SK-MEL-5 (cell line): ENCODE measurements at places on chromosomes 12 and 14. TPM values are rescaled to one million over a fixed set of nuclear protein-coding genes. Genes with fewer than 3 reads are reported as not detected.

BEGAIN gene
- 5.3 and 10.0 TPM in 2 replicates for total RNA-seq

CCDC38 gene
- 0.16 TPM in 1 of 2 replicates, not detected in the other for total RNA-seq

ASIC1 gene
- total RNA-seq = 4.7 and 5.2 TPM in 2 replicates

ZNF10 gene
- total RNA-seq = 3.5 and 4.0 TPM in 2 replicates

CCDC177 gene
- total RNA-seq = 0.05 and 0.16 TPM in 2 replicates

REC8 gene
- total RNA-seq = 0.69 and 1.1 TPM in 2 replicates

KRT85 gene
- not detected in 2 replicates for total RNA-seq

DNA sequence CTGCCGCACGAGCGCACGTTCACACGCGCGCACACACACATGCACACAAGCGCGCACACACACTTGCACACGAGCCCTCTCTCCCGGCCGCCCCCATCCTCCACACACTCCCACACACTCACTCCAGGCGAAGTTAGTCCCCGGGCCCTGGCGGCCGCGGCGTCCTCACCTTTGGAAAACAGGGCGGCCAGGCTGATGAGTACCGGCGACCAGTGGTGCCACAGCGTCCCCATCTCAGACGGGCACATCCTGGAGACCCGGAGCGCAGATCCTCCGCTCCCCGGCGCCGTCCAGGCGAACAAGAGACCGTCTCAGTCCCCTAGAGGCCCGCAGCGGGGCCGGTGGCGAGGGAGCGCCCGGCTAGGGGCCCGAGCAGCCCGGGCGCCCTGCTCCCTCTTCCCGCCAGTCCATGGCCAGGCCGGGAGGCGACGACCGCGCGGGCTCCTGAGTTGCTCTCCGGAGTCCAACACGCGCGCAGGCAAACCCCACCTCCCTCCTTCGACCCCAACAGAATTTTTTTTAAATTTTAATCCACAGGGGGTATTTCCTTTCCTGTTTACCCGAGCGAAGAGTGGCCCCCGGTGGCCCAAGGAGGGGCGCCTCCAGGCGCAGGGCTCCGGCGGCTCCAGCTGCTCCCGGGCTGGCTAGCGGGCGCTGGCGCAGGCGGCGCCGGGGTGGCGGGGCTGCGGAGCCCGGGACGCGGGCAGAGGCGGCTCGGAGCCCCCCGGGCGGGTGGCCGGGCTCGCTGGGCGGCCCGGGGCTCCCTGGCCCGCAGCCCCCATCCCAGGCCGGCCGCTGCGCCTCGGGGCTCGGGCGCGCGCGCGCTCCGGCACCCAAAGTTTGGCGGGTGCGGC lies 506 bp downstream of the TMEM132D start:
- DNase-seq = no peak

DNA sequence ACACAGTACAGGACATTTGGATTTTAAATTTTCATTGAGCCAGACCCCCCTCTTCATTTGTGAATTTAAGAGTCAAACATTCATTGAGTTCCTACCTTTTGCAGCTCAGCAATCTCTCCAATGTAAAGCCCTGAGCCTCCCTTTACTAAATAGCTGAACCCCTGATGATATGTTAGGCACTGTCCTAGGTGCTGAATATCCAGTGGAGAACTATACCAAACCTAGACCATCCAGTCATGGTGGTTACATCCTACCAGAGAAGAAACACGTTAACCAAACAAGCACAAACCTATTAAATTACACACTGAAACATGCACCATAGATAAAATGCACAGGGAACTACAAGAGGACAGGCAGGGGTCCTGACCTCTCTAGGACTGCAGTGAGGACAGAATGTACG lies 1585.3 kb upstream of the TMEM132C start:
- no peak for DNase-seq

DNA sequence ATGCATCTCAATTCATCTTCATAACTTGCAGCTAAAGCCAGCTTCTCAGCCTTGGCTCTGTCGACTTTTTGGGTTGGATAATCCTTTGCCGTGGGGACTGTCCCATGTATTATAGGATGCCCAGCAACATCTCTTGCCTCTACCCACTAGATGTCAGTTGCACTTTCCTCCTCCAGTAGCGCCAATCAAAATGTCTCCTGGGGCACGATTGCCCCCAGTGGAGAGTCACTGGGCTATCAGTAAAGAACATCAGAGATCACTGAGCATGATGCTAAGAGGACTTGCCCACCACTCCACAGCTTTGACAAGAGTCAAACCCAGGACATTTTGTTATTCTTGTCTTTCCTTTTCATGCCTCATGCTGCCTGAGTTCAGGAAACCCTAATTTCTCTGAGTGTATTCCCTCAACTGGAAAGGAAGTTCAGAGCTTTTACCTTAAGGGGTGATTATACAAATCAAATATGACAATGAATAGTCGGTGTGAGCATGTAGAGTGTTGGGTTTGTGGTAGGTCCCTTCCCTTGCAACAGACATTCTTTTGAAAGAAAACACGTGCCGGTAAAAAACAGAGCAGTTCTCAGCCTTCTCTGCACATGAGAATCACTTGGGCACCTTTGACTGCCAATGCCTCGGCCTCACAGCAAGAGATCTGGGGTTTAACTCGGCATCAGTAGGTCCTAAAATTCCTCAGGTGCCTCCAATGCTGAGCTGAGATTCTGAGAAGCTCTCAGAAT lies 980.6 kb downstream of the VRK1 start:
- no peak for DNase-seq

GRCh38 chr12:55289999-55290398 lies 6.4 kb downstream of the OR6C6 start:
- DNase-seq = no peak
